ENCODE measurements at places on chromosomes 1 and 21.

DNA sequence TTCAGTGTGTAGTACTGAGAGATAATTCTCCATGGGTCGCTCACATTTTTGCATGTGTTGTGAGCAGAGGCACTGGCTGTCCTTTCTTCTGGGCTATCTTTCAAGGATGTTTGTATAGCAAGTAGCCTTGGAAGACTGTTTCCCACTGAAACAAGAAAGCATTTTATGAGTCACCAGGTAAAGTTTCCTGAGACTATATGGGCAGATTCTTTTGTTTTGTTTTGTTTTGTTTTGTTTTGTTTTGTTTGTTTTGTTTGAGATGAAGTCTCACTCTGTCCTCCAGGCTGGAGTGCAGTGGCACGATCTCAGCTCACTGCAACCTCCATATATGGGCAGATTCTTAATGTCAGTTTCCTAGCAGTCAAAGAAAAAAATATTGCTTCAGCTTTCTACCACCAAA, 912.6 kb downstream of the TTLL7 start:
- DNase-seq = no peak

- DNase-seq = peak; percentile 87
Observed at GRCh38 chr1:35718492-35719336, at the start of gene C1orf216. Gene C1orf216, minus strand, starts transcription at chr1:35718884. Its CDS starts 2,563 bp downstream, at chr1:35716321.

DNA sequence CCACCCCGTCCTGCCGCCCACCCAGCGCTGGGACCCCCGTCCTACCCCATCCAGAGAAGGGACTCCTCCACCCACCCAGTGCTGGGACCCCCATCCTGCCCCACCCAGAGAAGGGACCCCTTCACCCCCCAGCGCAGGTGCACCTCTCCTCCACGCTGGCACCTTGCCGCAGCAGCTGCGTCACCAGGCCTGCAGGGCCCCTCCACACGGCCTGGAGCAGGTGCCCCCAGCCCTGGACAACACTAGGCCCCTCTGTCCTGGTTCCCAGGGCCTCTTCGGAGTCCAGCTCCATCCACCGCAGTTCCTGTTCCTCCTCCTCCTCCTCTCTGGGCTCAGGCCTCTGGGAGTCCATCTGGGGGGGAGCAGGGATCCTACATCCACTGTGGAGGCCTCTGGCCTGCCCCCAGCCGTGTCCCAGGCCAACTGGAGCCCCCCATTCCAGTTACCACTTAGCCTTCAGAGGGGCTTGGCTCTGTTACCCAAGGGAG, 378 bp downstream of the ANKRD65 start:
- no peak for DNase-seq

GRCh38 chr1:2986549-2987305, 34.5 kb upstream of the ACTRT2 start:
- no peak for DNase-seq

DNA sequence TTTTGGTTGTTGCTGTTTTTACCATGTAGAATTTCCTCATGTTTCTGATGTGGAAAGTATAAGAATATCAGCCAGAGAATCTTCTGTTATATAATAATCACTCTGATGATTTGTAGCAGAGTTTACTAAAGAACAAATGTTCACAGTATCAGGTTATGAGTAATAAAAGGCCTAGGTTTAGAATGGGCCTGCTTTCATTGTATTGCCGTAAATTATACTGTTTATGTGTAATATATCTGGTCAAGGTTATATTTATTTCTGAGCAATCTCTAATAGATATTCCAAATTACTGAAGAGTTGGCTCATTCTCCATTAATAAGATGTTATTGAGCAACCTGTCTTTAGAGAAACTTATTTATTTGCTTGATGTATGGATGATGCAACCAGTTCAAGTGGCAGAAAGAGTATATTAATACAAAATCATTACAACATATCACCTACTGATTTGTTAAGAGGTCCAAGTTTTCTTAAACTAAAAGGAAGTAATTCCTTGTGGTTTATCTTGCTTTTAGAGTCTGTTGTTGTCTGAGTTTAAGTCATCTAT, 649.4 kb upstream of the CXADR start:
- DNase-seq = no peak

All from EL (cell line).